Ascending aorta (tissue), 2 donors: ENCODE measurements at places on chromosomes 11 and 22.
A peak's percentile ranks its signal among the peaks of the same experiment; 100 is the strongest.

- DNase-seq: no peak
These were observed 32.1 kb downstream of the IGSF9B start for GRCh38 chr11:133924661-133925060.

GRCh38 chr11:73310661-73311393 is 2.8 kb downstream of the ARHGEF17 start:
- DNase-seq: no peak

- no peak for DNase-seq
These were observed 85.2 kb downstream of the TSPAN18 start for GRCh38 chr11:44811841-44812448.

- DNase-seq: no peak
These were observed 19.5 kb downstream of the CDKN1C start for GRCh38 chr11:2865922-2866577.

- no peak for DNase-seq
These were observed 55.0 kb downstream of the TRAF6 start for GRCh38 chr11:36454941-36455631.

DNA sequence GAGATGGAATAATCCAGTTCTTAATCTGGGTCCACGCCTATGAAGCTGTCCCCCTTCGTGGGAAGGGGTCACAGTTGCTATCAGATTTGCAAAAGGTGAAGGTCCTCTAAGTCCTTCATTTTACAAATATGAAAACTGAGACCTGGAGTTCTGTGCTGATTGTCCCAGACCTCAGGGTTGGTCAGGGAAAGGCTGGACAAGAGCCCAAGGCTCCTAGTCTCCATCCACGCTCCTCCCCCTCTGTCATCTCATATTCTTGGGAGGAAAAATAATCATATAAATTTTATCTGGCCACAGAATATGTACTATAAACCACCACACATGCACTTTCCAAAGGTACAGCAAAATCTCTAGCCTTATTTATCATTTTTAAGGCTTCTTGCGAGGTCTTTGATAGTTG is 5.5 kb downstream of the PACSIN2 start:
- DNase-seq: no peak

- no peak for DNase-seq
These were observed 587.1 kb downstream of the SOX6 start for GRCh38 chr11:15769203-15769602.

DNA sequence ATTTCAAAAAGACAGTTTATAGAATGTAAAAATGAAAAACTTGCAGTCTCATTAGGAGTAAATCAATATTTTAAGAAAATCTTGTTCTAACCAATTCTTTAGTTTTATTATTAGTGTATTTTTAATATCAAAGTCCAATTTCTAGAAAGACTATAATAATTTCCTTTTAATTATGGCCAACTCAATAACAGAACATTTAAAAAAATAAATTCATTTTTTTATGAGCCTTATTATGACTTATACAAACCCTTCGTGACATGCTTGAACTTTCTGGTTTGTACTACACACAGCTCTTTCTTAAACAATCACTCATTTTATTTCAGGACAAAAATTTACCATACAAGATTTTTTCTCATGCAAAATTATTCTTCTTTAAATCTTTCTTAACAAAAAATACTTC is 11.7 kb upstream of the MRGPRE start:
- DNase-seq: no peak

DNA sequence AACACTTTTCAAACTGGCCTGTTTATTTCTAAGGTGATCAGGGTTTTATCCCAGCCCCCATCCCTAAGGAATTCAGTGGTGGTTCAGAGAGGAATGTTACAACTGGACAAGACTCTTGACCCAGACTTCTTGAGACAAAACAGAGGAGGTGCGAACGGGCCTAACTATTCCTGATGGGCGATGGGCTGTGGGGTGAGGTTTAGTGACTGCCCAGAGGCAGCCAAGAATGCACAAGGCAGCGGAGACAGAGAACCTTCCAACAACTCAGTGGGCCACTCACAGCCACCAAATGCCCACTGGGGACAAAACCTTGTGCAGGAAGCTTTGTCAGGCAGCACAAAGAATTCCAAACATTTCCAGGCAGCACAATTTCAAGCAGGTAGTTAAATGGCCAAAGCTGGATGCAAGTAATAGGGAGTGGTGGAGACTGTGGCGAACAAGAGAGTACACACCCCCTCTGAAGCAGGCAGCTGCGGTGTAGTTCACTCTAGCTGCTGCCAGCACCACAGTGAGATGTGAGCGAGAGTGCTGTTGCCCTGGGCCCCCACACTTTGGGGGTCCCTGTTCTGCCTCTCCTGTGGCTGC is 29.2 kb downstream of the SCUBE1 start:
- DNase-seq: no peak

- DNase-seq: no peak
These were observed 2.7 kb downstream of the POU2AF1 start for GRCh38 chr11:111376181-111376871.

GRCh38 chr22:17744430-17744829 is 29.8 kb downstream of the BID start:
- no peak for DNase-seq

DNA sequence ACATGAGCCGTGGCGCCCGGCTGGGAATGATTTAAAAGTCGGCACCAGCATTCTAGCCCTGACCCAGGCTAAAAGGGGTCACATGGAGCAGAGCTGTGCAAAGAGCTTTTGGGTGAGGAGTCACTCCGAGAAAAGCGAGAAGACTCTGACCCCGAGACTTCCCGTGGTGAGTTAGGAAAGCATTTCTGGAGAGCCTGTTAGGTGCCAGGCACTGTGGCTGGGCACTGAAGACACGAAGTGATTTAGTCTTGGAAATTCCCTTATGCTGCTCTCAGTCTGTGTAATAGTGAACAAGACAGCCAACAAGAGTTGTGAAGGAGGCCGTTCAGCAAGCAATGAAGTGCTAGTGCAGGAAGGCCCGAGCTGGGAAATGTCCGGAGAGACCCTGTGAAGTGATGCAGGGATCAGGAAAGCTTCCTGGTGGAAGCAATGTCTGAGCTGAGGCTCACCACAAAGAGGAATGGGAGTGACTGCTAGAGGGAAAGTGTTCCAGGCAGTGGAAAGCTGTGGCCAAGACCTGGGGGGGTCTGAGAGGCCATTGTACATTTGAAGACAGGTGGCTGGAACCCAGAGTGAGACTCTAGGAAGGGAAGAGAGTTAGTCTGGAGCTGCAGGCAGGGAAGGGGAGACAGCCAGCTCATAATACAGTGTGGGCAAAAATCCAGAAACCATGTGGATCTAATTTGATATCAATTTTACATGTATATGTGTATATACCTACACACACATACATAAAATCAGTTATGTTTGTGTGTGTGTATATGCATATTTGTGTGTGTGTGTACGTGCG is 31.6 kb downstream of the MARK2 start:
- no peak for DNase-seq

DNA sequence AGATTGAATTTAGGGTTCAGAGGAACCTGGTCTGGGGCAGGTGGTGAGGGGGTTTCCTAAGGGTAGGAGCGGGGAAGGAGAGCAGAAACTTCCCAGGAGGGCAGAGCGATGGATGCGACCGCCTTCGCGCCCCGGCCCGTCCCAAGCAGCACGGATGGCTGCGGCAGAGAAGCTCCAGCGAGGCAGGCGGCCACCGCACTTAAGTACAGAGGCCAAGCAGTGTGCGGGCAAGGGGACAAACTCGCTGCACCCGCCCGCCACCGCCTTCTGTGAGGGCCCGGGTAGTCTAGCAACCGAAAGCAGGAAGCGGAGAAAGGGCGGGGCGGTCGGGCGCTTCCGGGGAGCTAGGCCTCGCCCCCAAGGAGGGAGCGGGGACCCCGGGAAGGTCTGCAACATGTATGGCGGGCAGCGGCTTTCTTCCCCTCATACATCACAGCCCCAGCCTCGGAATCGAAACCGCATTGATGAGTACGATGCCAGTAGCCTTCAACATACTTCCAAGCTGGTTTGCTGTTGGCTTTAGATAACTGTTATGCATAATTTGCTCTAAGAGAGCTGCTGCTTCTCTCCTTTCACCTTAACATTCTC is at the start of gene AGBL2:
TSS of gene AGBL2 (minus strand) at position 288 of the 588 bp plus-strand sequence. CDS start 719 bp downstream, outside the sequence.
- DNase-seq: peak; percentile 23

- DNase-seq: no peak
These were observed 134.0 kb downstream of the KIF18A start for GRCh38 chr11:27973851-27974536.

- no peak for DNase-seq
These were observed 1032.0 kb downstream of the BRD1 start for GRCh38 chr22:48795664-48796063.

GRCh38 chr11:126838779-126839178 is 161.8 kb downstream of the KIRREL3 start:
- no peak for DNase-seq
